ENCODE measurements at places on chromosomes 12 and 14. TPM values are rescaled to one million over a fixed set of nuclear protein-coding genes. Genes with fewer than 3 reads are reported as not detected.

GRCh38 chr12:6613015-6613775 is 6.0 kb upstream of the CHD4 start:
- DNase-seq: no peak

DNA sequence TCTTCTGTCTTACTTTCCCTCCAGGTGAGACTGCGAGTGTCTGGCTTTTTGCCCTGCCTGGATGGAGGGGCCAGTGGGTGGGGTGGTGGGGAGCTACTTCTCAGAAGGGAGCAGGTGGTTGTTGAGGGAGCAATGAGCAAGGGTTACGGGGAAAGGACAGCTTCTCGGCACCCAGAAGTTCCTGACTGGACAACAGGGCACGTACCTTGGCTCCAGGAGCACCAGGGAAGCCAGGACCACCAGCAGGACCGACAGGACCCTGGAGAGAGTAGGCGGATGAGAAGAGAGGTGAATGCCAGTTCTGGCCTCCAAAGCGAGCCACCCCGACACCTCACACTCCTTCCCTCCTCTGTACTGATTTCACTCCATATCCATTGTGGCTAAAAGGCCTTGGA is 15.3 kb downstream of the COL2A1 start:
- DNase-seq: no peak

DNA sequence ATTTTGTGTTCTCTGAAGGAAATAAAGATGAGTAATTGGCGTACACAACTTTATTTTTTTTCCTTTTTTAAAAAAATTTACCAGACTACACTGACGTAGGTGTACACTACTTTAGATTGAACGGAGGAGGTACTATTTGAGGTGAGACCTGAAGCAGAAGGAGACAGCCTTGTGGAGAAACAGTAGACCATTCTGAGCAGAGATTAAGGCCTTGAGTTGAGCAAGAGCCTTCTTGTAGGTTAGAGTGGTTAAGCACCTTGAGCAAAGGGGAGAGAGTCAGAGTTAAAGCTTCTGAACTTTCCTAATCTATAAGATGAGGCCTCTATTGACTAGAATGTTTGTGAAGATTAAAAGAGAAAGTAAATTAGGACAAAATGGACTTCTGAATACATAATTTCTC is 2.5 kb downstream of the LEMD3 start:
- no peak for DNase-seq

DNA sequence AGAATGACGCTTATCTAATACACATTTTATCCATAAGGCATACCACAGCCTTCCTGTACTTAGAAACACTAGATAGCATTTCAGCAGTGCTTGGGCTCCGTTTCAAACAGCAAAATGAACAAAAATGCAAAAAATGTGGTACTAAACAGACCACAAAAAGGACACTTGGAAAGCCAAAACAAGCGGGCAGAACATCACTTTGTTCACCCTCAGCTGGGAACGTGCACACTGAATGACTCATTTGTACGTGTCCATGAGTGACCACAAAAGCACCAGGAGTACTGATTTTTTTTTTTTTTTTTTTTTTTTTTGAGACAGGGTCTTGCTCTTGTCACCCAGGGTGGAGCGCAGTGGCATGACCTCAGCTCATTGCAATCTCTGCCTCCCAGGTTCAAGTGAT is 8.9 kb upstream of the FOXN3 start:
- DNase-seq: no peak

GRCh38 chr14:56892959-56893358 is 82.7 kb upstream of the OTX2 start:
- no peak for DNase-seq

GRCh38 chr12:107320929-107321631 is 227.7 kb upstream of the CRY1 start:
- DNase-seq: peak; percentile 31

GRCh38 chr12:65126482-65126881 is 5.4 kb upstream of the WIF1 start:
- DNase-seq: no peak

- DNase-seq: peak; percentile 55
Observed at GRCh38 chr12:56029666-56030293, 8.9 kb downstream of the IKZF4 start.

DNA sequence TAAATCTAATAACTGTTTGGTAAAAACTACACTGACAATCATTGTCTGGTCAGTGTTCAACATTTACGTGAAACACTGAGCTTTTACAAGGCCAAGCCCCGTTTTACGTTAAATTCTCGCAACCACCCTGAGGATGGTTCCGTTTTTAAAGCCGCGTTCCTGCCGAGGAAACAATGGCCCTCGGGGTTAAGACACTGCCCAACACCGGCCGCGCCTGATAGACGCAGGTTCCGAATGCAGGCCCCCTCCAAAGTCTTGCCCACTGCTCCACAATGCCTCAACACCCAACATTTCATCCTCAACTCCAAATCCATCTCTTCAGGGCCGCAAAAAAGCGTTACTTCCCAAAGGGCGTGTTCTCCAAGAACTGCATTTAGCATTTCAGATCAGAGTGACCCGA is 953 bp upstream of the SNRPF start:
- DNase-seq: no peak

GRCh38 chr14:69331206-69331605 is 66.9 kb downstream of the ERH start:
- DNase-seq: no peak

RNU7-1 gene
- total RNA-seq: not detected

IL26 gene
- not detected for total RNA-seq

SDR9C7 gene
- total RNA-seq: 0.39 TPM

Data from glutamatergic neuron (in vitro differentiated cells).